ENCODE measurements at places on chromosomes 11 and 22.

DNA sequence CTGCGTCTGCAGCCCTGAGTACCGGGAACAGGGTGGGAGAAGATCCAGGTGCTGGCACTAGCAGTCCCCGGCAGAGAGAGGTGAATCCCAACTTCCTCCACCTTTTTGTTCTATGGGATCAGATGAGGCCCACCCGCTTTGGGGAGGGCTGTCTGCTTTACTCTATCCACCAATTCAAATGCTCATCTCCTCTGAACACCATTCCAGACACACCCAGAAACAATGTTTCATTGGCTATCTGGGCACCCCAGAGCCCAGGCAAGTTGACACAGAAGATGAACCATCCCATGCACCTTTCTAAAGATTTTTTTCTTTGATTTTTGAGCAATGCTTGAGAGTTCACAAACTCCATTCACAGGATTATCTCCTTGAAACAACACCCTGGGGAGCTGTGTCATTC lies 78.0 kb downstream of the PARVB start:
- DNase-seq: no peak

DNA sequence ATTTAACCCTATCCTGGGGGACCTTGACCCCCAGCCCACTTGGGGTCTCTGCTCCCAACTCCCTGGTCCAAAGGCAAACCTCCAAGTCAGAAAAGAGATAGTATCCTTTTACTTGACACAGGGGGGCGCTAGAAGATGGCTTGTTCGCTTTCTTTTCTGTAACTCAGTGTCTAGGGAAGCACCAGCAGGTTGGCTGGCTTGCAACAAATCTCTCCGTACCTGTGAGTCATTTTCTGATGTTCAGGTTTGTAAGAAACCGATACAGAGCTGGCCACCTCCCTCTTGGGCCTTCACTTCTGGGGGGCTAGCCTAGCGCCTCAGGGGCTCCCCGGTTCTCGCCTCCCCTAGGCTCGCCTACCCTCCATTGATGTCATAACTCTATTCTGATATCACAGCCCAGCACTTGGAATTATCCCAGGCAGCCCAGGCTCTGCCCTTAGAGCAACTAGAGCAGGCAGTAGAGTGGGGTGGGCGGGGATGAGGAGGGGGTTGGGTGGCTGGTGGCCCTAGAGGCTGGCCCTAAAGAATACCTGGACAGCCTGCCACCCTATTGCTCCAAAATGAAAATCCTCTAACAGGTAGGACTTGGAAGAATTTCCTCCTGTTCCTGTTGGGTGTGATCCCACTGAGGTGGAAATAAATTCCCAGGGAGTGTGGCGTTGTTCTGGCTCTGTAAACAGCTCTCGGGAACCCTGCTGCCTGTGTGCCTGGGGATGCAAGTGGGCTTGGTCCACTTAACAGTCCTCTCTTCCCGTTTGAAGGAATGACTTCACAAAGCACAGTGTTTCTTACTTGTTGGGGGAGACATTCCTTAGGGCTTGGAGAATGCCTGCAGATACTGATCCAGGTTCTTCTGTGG lies 69.4 kb downstream of the OSBP2 start:
- DNase-seq: peak; percentile 87

GRCh38 chr11:127385071-127385470 lies 384.5 kb upstream of the KIRREL3 start:
- DNase-seq: no peak

DNA sequence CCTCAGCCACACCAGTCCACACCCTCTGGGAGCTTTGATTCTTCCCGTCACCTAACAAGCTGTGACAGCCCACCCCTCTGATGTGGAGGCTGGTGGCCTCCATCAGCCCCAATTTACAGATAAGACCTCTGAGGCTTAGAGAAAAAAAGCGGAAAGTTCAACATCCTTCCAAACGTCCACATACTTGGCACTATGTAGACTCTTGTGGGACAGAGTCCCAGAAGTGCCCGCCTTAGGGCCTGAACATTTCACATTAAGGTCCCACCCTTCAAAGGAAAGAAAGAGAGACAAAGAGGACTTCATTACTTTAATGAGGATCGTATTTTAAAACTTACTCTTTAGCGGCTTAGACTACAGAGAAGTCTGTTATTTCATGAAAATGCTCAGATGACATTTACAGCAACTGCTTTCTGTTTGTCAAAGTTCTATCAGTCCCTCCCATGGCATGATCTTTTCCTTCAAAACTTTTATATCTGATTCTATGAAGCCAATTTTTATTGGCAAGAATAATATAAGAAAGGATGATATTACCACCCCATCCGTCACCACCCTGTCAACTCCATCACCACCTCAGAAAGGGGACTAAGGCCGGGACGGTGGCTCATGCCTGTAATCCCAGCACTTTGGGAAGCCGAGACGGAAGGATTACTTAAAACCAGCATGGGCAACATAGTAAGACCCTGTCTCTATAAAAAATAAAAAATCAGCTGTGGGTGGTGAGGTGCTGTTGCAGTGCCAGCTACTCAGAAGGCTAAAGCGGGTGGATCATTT lies 15.7 kb upstream of the SCGB1A1 start:
- no peak for DNase-seq

DNA sequence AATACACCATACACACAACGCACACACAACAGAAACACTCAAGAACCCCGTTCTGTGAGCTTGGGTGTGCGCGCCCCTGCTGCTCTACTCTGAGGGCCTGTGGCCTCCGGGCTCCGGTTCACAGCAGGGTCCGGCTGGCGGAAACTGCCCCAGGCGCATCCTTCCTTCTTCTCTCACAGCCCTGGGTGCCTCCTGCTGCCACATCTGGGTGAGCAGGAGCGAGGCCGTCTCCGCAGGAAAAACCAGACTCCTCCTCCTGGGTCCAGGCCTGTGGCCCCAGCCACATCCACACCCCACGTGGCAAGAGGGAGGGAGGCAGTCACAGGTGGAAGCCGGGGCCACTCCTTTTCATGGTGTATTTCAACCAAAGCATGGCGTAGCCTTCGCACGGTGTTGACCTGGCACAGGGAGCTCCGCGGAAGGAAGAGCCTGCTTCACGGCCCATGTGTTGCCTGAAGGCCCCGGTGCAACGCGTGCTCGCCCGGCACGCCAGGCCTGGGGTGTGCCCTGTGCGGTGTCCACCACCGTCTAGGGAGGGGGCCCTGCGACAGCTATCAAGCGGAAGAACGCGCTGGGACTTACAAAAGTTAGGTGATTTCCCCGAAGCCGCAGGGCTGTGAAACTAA lies 1502.7 kb downstream of the TBC1D22A start:
- no peak for DNase-seq

DNA sequence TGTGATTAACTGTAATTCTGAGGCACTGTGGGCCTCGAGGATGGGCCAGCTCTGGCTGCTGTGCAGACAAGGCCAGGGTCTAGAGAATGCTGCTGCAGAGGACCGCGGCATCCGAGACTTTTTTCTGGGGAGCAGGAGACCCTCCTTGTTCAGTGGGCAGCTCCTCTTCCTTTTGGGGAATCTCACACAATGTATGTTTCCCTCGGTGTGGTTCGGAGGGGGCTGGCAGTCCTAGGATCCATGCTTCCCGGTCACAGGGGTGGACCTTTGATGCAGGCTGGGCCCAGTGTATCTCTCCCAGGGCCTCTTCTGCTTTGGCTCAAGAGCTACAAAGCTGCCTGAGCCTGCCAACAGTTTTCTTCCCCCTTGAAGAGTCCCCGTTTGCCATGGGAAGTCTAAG lies 31.5 kb downstream of the MYEOV start:
- no peak for DNase-seq

DNA sequence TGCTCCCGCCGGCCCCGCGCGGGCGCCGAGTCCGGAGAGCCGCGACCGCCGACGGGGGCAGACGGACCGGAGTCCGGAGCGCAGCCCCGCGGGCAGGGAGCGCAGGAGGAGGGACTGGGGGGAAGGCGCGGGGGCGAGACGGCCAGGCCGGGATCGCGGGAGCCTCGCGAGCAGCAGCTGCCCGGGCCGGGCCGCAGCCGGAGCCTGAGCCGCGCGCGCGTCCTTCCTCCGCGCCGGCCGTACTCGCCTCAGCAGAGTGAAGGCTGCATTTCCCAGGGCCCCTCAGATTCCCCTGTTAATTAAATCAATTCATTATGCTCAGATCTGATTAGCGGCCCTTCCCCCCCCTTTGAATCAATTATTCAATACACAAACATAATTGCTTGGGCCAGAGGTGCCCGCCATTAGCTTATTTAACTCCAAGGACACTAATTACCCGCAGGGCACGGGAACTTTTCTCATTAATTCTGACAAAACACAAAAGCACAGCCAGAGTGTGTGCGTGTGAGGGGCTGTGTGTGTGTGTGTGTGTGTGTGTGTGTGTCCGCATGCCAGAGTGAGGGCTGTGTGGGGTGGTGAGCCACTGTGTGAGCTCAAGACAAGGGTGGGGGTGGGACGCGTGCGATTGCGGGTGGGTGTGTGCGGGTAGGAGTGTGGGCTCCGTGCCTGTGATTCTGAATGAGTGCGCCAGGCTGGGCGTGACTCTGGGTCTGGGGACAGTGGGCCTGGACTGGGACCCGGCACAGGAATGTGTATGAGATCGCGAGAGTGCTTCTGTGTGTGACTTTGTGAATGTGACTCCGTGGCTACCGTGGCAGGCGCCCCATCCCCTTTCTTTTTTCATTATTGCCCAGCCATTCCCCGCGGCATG lies 5.1 kb upstream of the LMO1 start:
- no peak for DNase-seq

DNA sequence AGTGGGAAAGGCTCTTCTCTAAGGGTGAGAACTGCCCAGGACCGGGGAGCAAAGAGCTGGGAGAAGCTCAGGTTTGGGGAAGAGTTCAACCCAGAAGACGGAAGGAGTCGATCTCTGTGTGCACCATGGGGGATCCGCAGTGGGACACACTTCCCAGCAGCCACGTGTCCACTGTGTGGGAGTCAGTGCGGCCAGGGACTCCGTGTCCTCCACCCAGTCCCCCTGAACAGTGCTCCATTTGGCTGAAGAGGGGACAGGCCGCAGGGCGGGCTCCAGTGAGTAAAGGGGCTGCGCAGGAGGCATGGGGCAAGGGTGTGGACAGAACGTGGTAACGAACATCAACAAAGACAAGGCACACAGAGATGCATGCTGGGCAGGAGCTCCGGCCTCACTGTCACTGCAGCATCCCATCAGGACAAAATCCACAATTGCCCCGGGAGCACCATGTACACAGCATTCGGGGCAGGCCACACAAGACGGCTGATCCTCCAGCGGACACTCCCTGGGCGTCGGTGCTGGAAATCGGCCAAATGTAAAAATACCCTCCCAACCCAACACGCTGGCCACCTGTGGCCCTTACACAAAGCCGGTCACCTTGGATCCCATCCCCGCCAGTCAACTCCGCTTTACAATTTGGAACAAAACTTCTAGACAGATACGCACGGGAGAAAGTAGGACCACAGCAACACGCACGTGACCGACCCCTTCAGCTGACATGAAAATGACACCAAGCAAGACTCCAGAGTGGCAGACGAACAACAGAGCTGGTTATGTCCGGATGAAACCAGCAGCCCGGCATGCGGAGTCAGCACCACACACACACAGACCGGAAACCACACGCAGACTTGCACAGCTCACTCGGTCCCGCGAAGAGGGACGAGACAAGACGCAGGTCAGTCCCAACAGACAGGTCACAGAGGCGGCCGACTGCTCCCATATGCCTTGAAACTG lies 366.8 kb downstream of the SHANK2 start:
- DNase-seq: no peak

- no peak for DNase-seq
Observed at GRCh38 chr22:42326301-42326700, 55.8 kb upstream of the TCF20 start.

GRCh38 chr11:65316227-65317024 lies 1.8 kb downstream of the CDC42EP2 start:
- peak; percentile 89 for DNase-seq

GRCh38 chr11:67400251-67400941 lies 1.3 kb downstream of the PPP1CA start:
- DNase-seq: no peak

GRCh38 chr11:76124905-76125770 lies 81.2 kb downstream of the WNT11 start:
- DNase-seq: no peak

DNA sequence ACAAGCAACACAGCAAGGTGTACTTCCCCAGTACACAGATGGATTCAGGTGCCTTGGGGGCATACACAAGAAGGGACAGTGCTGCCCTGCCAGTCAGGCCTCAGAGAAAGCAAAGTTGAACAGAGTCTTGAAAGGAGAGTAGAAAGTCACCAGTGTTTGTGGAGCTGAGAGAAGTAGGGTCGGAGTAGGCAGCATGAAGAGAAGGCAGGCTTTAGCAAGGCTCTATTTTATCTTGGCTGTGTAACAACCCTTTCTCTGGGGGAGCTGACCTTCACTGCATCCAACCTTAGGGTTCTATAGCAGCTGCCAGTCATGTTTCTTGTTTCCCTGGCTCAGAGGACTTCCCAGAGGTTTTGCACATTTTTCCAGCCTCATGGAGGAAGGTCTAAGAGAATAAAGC lies 77.4 kb upstream of the BLID start:
- DNase-seq: no peak

DNA sequence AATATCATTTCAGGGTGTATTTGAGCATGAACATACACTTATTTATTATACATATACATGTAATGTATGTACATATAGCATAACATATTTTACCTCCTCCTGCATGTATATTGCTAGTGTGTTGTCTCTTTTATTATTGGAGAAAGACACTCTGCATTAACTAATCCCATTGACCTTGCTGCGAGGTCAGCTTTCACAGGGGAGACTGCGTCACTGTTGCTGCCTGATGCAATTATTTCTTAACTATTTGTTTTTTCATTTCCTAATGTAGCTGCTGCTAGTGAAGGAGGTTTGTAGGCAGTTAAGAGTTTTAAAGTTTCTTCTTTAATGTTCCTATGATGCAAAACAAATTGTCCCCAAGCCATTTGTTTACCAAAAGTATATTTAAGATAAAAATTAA lies 185.4 kb upstream of the CNTN5 start:
- DNase-seq: no peak

DNA sequence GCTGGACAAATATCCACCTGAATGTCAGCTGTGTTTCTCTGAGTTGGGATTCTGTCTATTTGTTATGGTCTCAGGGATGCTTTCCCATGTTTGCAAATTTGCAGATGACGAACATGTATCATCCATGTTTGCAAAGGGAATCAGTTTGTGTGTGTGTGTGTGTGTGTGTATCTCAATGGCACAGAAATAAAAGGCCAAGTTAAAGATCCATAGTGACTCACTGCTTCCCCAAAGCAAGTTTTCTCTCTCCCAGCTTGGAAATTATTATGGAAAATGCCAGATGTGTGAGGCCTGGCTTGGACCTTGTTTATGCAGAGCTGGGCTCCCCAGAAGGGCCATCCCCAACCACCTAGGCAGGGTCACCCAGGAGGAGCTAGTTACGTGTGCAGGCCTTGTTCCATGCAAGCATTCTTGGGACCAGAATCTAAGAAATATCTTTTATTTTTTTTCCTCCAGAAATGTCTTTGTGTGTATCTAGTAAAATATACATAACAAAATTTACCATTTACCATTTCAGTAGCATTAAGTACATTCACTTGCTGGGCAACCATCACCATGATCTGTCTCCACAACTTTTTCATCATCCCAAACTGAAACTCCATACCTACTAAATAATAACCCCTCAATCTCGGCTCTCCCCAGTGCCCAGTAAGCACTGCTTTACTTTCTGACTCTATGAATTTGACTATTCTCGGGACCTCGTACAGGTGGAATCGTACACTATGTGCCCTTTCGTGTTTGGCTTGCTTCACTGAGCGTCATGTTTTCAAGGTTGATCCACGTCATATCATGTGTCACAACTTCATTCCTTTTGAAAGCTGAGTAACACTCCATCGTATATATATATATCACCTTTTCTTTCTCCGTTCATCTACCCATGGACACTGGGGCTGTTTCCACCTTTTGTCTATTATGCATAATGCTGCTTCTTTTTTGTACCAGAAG lies 56.6 kb upstream of the WNT7B start:
- DNase-seq: no peak
